ENCODE measurements at places on chromosomes 5 and 9. TPM values are rescaled to one million over a fixed set of nuclear protein-coding genes. Genes with fewer than 3 reads are reported as not detected.

GPR150 gene
- polyA plus RNA-seq = 0.89 TPM

PPP3R2 gene
- 0.02 TPM for polyA plus RNA-seq

- no peak overlapping the region for H3K27ac ChIP-seq
- no peaks in the 10 kb centered on the region for H3K4me1 ChIP-seq
- H3K4me3 ChIP-seq = no peak overlapping the region
Measured at GRCh38 chr9:7653262-7653661, 146.3 kb downstream of the DMAC1 start.

DNA sequence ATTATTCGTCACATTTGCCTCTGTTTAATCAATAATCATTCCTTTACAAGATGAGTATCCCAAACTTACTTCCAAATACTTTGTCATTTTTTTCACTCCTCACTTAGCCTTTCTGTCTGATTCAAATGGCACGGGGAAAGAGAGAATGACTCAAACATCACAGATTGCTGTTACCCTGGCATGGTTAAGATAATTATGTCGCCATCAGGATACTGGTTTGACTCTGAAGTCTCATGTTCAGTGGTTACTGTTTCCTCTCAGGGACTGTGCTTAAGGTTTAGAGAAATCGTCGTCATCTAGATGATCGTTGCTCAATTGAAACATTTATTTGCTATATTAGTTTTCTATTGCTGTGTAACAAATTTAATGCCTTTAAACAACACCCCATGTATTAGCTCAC is 45.2 kb upstream of the RAD23B start:
- no peak overlapping the region for H3K4me3 ChIP-seq
- no peaks in the 10 kb centered on the region for H3K4me1 ChIP-seq

GRCh38 chr9:15433661-15434060 is 11.0 kb downstream of the SNAPC3 start:
- H3K27me3 ChIP-seq = no peaks in the 10 kb centered on the region
- H3K36me3 ChIP-seq = peaks cover 41% of the 10 kb centered on the region
- no peak for DNase-seq
- H3K27ac ChIP-seq = no peak overlapping the region
- H3K4me1 ChIP-seq = no peaks in the 10 kb centered on the region
- H3K4me3 ChIP-seq = no peak overlapping the region

All from thymus (tissue), 14 donors.